ENCODE measurements at places on chromosomes 12 and 14.

- DNase-seq: no peak
These were observed 237.9 kb upstream of the NAV3 start for GRCh38 chr12:77592836-77593235.

- peak; percentile 64 for DNase-seq
These were observed 506 bp downstream of the CRY1 start for GRCh38 chr12:107092669-107093416.

- DNase-seq: no peak
These were observed 431.3 kb downstream of the NPAS3 start for GRCh38 chr14:33369972-33370371.

DNA sequence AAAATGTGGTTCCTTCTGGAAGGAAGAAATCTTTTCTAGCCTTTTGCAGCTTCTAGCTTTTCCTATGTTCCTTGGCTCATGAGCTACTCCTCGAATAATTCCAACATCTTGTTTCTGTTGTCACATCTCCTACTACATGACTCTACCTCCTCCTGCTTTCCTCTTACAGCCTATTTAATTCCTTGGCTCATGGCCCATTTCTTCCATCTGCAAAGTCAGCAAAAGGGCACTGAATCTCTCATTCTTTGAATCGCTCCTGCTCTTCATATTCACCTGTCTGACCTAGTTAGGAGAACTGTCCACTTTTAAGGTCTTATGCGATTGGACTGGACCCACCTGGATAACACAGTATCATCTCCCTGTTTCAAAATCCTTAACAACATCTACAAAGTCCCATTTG, 15.8 kb downstream of the PRKD1 start:
- no peak for DNase-seq

DNA sequence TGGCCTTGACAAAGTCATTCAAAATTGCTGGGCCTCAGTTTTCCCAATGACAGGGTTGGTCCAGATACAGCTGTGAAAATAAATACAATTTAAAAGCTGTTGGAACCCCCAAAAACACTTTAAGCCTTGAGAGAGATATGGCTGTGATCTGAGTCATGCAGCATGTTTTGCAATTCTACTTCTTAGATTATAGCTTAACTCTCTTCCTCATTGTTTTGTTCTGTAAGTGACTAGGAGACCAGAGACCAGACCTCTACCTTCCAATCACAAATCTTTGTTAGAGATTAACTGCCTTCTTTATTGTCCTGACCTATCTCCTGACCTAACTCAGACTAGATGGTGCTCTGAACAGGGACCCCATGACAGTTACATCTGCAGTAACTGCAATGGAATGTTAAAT, 198.1 kb downstream of the STXBP6 start:
- peak; percentile 34 for DNase-seq

DNA sequence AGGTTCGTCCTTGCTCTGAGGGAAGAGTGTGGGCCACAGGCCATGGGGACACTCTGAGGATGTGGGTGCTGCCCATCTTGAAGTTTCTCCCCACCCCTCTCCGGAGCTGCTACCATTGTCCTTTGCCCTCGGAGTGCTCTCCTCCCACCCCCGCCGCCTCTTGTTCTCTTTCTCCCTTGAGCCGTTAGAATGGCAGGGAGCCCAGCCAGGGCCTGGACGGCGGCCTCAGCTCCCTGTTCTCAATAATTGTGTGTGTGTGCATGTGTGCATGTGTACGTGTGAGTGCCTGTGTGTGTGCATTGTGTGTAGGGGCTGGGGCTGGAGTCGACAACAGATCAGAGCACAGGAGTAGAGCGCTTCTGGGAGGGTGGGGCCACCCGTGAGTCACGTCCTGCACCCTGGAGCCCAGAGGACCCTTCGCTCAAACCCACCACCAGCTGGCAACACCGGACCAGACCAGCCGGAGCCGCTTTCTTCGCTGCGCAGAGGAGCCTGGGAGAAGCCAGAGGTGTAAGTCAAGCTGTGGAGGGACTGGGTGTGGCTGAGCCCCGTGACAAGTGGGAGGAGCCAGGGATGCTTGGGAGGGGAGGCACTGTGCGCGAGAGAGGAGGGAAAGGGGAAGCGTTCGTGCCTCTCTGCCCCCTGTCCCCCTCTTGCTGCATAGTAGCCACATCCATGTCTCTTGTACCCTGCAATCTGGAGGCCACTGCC, 25.9 kb upstream of the KCNA5 start:
- DNase-seq: no peak

DNA sequence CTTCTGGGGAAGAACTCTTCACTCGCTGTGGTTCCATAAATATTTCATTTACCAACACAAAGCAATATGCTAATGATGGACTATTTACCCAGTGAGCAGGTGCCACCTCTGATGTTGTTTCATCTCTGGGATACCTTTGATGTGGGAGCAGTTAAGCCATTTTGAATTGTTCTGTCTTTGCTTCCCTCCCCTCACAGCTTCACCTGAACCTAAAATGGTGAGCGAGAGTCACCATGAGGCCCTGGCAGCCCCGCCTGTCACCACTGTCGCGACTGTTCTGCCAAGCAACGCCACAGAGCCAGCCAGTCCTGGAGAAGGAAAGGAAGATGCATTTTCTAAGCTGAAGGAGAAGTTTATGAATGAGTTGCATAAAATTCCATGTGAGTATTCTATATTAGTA, 352.7 kb downstream of the SYT1 start:
- DNase-seq: no peak

GRCh38 chr14:56129092-56129491, 10.9 kb downstream of the PELI2 start:
- no peak for DNase-seq

GRCh38 chr12:57934819-57935218, 6.5 kb upstream of the ATP23 start:
- no peak for DNase-seq

DNA sequence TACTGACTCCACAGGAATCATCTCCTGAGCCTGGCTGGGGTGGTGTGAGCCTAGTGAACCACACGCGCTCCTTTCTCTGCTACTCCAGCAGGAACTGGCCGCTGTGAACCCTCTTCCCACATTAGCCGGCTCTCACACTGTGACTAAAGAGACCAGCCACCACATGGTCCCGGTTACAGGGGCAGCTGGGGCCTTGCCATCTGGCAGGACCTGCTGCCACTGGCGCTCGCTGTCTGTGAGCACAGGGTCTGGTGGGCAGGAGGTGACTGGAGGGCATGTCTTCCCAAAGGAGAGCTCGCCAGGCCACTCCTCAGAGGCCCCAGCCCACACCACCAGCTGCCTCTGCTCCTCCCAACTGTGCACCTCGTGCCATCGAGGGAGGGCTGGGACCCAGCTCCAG, 99.3 kb downstream of the SINHCAF start:
- DNase-seq: no peak

GRCh38 chr12:101620762-101621133, 26.0 kb downstream of the MYBPC1 start:
- no peak for DNase-seq

- no peak for DNase-seq
These were observed 30.0 kb downstream of the SCARB1 start for GRCh38 chr12:124833693-124834122.

Data from fibroblast of lung (primary cell).